ENCODE measurements at places on chromosomes 5 and 9. TPM values are rescaled to one million over a fixed set of nuclear protein-coding genes. Genes with fewer than 3 reads are reported as not detected.

AOPEP gene
- total RNA-seq = 10.2 TPM

IARS1 gene
- total RNA-seq = 115 TPM

GLRA1 gene
- total RNA-seq = not detected

ECM2 gene
- not detected for total RNA-seq

PCDHGB2 gene
- total RNA-seq = not detected

ANKRD33B gene
- total RNA-seq = 3.3 TPM

SLC25A2 gene
- total RNA-seq = 0.45 TPM

MGAT1 gene
- total RNA-seq = 184 TPM

SPAAR gene
- not detected for total RNA-seq

LAMC3 gene
- 0.10 TPM for total RNA-seq

KCTD16 gene
- not detected for total RNA-seq

DOK3 gene
- 3.3 TPM for total RNA-seq

FAF2 gene
- total RNA-seq = 32.6 TPM

NFX1 gene
- 39.8 TPM for total RNA-seq

GMCL2 gene
- total RNA-seq = not detected

FYB1 gene
- total RNA-seq = 335 TPM

SPATA31C1 gene
- total RNA-seq = not detected

TPPP gene
- total RNA-seq = 0.05 TPM

EIF4E1B gene
- not detected for total RNA-seq

PCDHGA2 gene
- total RNA-seq = not detected

SPINK5 gene
- total RNA-seq = not detected

PAX5 gene
- 0.43 TPM for total RNA-seq

DMRT1 gene
- total RNA-seq = not detected

PLPPR1 gene
- total RNA-seq = not detected

SPINK6 gene
- total RNA-seq = not detected

FBXO10 gene
- 3.5 TPM for total RNA-seq

C5 gene
- total RNA-seq = 1.6 TPM

PCDHA9 gene
- total RNA-seq = not detected

GPR150 gene
- 1.6 TPM for total RNA-seq

AQP7 gene
- total RNA-seq = 0.55 TPM

PPP2CA gene
- 123 TPM for total RNA-seq

All from activated naive CD4-positive, alpha-beta T cell treated with anti-CD3 and anti-CD28 coated beads, Interleukin-2, amount 10 ng/mL, durations not matched to agents 5 hours and 36 hours (primary cell).